ENCODE measurements at places on chromosomes 6 and 20.

GRCh38 chr6:113447088-113447831 is 409.9 kb upstream of the MARCKS start:
- no peak for DNase-seq

DNA sequence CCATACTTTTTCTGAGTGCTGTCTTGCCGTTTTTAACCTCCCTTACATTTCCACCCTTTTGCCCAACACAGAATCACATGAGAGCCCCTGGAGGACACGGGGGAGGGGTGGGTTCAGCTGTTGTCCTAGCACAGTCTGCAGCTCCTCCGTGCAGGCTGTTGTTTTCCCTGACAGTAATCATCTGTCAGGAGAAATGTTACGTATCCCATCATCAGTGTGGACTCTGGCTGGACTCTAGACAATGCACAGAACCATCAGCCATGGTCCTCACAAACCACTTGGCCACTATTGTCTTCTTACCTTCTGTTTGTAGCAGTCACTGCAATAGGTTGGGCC is 92.1 kb downstream of the RIN2 start:
- no peak for DNase-seq

DNA sequence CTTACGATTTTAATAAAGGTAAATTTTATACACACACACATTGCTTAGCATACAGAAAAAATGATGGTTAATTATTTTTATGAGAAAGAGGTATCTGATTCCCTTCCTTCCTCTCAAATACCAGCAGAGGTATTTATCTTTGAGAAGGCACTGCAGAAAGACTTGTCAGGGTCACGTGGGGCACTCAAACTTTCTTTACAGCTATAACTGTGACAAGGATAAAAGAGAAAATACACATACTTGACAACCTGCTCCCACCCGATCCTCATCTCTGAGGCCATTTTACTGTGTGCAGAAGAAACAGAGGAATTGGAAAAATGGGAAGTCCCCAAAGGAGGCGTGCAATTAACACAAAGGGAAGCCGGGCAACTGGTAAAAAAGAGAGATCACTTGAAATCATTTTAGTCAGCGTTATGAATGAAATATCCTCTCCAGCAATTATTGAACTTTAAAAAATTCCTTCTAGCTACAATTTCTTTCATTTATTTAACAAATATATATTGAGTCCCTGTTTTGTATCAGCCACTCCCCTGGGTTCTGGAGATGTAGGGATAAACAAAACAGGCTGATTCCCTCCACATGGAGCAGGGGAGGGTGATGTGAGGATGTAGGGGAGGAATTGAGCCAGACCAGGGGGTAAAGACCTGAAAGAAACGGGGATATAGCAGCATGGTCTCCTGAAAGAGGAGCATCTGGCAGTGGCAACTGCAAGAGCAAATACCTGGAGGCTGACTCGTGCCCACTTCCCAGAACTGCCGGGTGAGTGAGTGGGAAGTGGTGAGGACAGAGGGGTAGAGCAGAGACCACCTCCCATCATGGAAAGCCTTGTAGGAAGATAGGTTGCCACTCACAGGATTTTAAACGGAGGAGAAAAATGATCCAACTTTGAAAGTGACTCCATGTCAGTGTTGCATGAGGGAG is 510.3 kb downstream of the KIF16B start:
- DNase-seq = no peak

DNA sequence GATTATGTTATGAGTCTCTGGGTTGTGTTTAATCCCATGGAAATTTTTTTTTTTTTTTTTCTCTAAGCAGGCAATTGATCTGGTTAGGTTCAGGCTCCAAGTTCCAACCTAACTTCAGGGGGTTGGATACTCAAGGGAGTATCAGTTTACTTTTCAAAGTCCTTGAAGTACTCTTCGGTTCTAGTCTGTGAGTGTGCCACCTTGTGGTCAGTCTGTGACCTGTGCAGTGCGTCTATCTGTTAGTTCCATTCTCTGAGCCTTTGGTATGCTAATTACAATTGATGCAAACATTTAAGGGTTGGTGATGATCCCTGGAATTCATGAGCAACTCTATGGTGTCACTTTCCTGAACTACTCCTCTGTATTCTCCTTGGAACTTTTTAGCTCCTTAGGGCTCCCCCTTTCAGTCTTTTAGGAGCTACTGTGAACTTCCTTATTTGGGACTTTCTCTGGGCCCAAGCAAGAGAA is 342.0 kb downstream of the SOX4 start:
- no peak for DNase-seq

GRCh38 chr6:38192011-38192410 is 372.5 kb downstream of the ZFAND3 start:
- no peak for DNase-seq
